ENCODE measurements at places on chromosomes 5 and 9. TPM values are rescaled to one million over a fixed set of nuclear protein-coding genes. Genes with fewer than 3 reads are reported as not detected.

DND1 gene
- total RNA-seq: 3.0 TPM

PCDHA9 gene
- 0.37 TPM for total RNA-seq

DCTN4 gene
- 62.3 TPM for total RNA-seq

ATP10B gene
- not detected for total RNA-seq

MBLAC2 gene
- 6.5 TPM for total RNA-seq

TERT gene
- 14.2 TPM for total RNA-seq

DNA sequence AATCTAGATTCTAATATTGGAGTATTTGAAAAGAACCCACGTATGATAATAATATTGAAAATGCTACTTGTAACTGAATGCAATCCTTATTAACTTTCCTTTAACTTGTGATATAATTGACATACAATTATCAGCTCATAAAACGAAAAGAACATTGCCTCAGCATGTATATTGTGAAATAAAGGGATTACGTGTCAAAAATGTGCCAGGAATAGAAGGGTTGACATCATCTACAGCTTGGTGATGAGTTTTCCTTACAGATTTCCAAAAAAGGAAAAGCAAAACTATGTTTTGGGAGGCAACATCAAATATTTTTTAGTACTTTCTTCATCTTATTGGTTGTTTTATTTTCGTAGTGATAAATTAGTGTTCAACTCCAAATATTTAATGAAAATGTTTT lies 266.0 kb upstream of the PTGER4 start:
- H3K27ac ChIP-seq: no peak overlapping the region
- peak; percentile 29 for DNase-seq
- H3K4me1 ChIP-seq: peaks cover 18% of the 10 kb centered on the region
- H3K36me3 ChIP-seq: no peaks in the 10 kb centered on the region
- H3K27me3 ChIP-seq: no peaks in the 10 kb centered on the region

- no peaks in the 10 kb centered on the region for H3K36me3 ChIP-seq
- H3K27me3 ChIP-seq: no peaks in the 10 kb centered on the region
- DNase-seq: peak; percentile 2
- H3K4me1 ChIP-seq: no peaks in the 10 kb centered on the region
- no peak overlapping the region for H3K27ac ChIP-seq
Observed at GRCh38 chr9:80004714-80005113, 432.9 kb downstream of the TLE4 start.

DNA sequence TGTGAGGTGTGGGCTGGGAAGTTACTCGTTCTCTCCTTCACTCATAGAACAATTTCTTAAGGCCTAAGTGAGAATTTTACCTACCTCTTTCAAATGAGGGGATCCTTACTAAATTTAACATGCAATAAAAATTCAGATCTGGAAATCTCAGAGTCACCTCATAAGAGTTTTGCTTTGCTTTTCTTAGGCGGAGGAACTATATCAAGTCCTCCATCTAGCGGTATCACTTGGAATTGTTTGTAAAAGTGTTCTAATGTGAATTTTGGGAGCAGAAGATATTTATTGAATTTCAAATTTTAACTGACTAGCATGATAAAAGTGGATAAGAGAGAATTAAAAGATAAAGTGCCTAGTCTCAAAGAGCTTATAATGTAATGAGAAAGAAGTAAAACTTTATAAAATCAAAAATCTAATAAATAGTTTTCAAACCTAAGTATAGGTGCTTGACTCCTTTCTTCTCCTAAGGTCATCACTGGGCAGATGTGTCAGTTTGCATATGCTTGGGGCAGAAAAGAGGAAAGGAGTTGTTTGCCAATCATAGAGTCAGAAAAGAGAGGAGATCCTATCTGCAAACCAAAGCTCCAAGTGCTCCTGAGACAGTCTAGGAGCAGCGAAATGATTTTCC lies 145.7 kb upstream of the DAB2 start:
- DNase-seq: peak; percentile 65
- H3K36me3 ChIP-seq: no peaks in the 10 kb centered on the region
- H3K4me3 ChIP-seq: no peak overlapping the region
- H3K27ac ChIP-seq: no peak overlapping the region
- peaks cover 11% of the 10 kb centered on the region for H3K27me3 ChIP-seq
- H3K4me1 ChIP-seq: no peaks in the 10 kb centered on the region

DNA sequence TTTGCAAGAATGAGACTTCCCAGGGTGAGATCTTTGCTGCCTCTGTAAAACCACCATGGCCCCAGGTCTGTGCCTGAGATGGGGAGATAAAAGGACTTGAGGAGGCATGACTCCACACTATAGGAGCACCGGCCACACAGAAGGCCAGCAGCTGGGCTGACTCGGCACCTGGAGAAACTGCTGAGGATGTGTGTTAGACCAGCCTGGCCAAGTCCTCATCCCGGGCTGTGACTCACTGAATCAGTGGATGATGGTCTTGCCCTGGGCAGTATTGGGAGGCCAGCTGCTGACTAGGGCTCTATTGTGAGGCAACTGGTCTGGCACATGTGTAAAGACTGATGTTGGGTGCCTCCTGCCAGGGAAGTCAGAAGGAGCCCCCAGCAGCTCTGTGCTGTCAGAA lies 286.2 kb downstream of the ACTL7B start:
- no peak for DNase-seq
- H3K36me3 ChIP-seq: no peaks in the 10 kb centered on the region
- no peaks in the 10 kb centered on the region for H3K4me1 ChIP-seq
- no peaks in the 10 kb centered on the region for H3K27me3 ChIP-seq
- no peak overlapping the region for H3K27ac ChIP-seq

- H3K4me1 ChIP-seq: peaks cover 5% of the 10 kb centered on the region
- no peak overlapping the region for H3K4me3 ChIP-seq
- H3K27ac ChIP-seq: no peak overlapping the region
- H3K36me3 ChIP-seq: peaks cover 55% of the 10 kb centered on the region
- no peaks in the 10 kb centered on the region for H3K27me3 ChIP-seq
Observed at GRCh38 chr5:55344392-55344992, 36.7 kb downstream of the MTREX start.

DNA sequence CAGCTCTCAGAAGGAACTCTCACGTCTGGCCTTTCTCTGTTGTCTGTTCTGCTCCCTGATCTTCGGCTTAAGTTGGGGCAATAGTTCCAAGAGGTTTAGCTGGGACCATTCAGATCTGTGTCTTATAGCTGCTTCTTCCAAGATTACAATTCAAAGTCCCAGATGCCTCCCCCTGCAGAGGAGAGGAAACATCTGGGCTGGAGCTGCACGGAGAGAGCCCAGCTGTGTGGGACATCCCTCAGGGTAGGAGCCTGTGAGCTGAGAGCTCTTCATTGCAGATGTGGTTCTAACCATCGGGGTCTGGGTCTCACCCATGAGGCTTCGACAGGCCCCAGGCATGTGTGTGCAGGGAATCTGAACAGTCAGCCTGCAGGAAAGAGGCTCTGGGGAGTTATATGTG lies 9.0 kb upstream of the PHF19 start:
- DNase-seq: no peak
- H3K36me3 ChIP-seq: no peaks in the 10 kb centered on the region
- H3K4me3 ChIP-seq: no peak overlapping the region
- H3K27ac ChIP-seq: no peak overlapping the region
- H3K4me1 ChIP-seq: no peaks in the 10 kb centered on the region
- H3K27me3 ChIP-seq: no peaks in the 10 kb centered on the region

DNA sequence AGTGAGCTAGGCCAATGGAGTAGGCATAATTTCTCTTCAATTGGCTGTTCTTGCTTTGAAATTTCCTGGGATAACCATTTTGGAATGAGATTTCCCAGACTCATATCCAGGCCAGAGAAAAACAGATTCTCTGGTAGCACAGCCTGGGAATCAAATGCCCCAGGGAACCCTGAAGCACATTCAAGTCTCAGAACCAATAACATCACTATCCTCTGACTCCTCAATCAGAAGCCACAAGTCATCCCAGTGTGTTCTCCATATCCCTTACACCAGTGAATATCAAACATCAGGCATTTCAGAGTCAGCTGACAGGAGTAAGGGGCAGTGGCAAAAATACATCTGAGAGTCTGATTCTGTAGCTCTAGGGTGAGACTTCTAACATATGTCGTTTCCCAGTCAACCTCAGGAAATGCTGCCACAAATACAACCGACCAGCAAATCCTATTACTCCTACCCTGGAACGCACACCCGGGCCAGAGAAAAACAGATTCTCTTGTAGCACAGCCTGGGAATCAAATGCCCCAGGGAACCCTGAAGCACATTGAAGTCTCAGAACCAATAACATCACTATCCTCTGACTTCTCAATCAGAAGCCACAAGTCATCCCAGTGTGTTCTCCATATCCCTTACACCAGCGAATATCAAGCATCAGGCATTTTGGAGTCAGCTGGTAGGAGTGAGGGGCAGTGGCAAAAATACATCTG lies 537.7 kb upstream of the NMUR2 start:
- no peaks in the 10 kb centered on the region for H3K36me3 ChIP-seq
- H3K4me3 ChIP-seq: no peak overlapping the region
- H3K27me3 ChIP-seq: no peaks in the 10 kb centered on the region
- no peak overlapping the region for H3K27ac ChIP-seq
- no peak for DNase-seq
- H3K4me1 ChIP-seq: no peaks in the 10 kb centered on the region

GRCh38 chr9:22990349-22990748 lies 543.7 kb downstream of the DMRTA1 start:
- H3K4me1 ChIP-seq: no peaks in the 10 kb centered on the region
- no peak for DNase-seq
- no peak overlapping the region for H3K4me3 ChIP-seq
- no peaks in the 10 kb centered on the region for H3K27me3 ChIP-seq

- no peak overlapping the region for H3K27ac ChIP-seq
- H3K4me1 ChIP-seq: peaks cover 5% of the 10 kb centered on the region
- H3K36me3 ChIP-seq: peaks cover 49% of the 10 kb centered on the region
- H3K27me3 ChIP-seq: no peaks in the 10 kb centered on the region
Observed at GRCh38 chr9:130634191-130634768, 30.1 kb upstream of the PRDM12 start.

DNA sequence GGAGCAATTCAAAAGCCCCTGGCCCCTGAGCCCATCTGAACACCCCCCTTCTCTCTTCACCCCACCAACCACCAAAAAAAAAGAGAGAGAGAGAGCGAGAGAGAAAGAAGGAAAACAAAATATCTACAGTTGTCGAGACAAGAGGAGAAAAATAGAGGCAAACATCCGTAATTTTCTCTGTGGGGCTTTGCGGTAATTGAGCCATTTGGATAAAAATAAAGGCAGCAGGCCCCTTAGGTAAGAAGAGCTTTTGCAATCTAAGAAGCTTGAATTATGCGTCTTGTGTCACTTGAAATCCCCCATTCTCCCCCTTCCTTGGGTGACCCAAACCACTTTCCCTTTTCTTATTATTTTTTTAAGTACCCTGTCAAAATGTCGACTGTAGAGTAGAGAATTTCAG lies 35.5 kb upstream of the FUBP3 start:
- no peak overlapping the region for H3K4me3 ChIP-seq
- H3K4me1 ChIP-seq: no peaks in the 10 kb centered on the region
- no peak for DNase-seq
- H3K27ac ChIP-seq: no peak overlapping the region
- no peaks in the 10 kb centered on the region for H3K36me3 ChIP-seq

- H3K4me3 ChIP-seq: no peak overlapping the region
- no peaks in the 10 kb centered on the region for H3K4me1 ChIP-seq
- no peak for DNase-seq
- peaks cover 10% of the 10 kb centered on the region for H3K36me3 ChIP-seq
- no peaks in the 10 kb centered on the region for H3K27me3 ChIP-seq
Observed at GRCh38 chr9:92608241-92608908, 61.6 kb downstream of the IPPK start.

- no peaks in the 10 kb centered on the region for H3K4me1 ChIP-seq
- no peak overlapping the region for H3K27ac ChIP-seq
- no peaks in the 10 kb centered on the region for H3K36me3 ChIP-seq
Observed at GRCh38 chr5:130290219-130290618, 386.0 kb downstream of the CHSY3 start.

GRCh38 chr9:30534896-30535295 lies 1849.5 kb upstream of the ACO1 start:
- no peak overlapping the region for H3K4me3 ChIP-seq
- no peaks in the 10 kb centered on the region for H3K27me3 ChIP-seq
- DNase-seq: no peak
- no peaks in the 10 kb centered on the region for H3K36me3 ChIP-seq

GRCh38 chr9:27925815-27926214 lies 352.5 kb upstream of the C9orf72 start:
- no peaks in the 10 kb centered on the region for H3K27me3 ChIP-seq
- DNase-seq: peak; percentile 73
- no peak overlapping the region for H3K27ac ChIP-seq

DNA sequence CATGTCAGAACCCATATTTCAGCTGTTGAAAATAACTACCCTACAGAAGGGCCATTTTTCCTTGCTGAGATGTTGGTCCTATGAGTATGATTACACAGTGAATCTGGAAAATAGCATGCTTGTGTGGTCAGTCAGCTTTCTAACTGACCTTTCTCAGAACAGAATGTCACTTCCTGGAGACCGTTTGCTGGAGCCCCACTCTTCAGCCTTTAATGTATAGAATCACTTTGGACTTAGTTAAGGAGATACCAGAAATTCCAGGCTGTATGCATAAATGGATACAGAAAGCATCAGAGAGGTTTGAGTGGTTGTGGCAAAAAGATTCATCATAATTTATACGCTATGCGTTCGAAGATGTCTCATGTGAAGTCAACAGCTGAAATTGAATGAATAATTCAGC lies 488.1 kb downstream of the EBF1 start:
- H3K4me3 ChIP-seq: no peak overlapping the region
- no peak for DNase-seq
- H3K4me1 ChIP-seq: no peaks in the 10 kb centered on the region
- peaks cover 22% of the 10 kb centered on the region for H3K27me3 ChIP-seq

GRCh38 chr9:93132287-93132927 lies 1.6 kb downstream of the NINJ1 start:
- H3K36me3 ChIP-seq: no peaks in the 10 kb centered on the region
- H3K4me3 ChIP-seq: no peak overlapping the region
- peaks cover 10% of the 10 kb centered on the region for H3K4me1 ChIP-seq
- no peaks in the 10 kb centered on the region for H3K27me3 ChIP-seq

- H3K4me1 ChIP-seq: no peaks in the 10 kb centered on the region
- H3K27me3 ChIP-seq: no peaks in the 10 kb centered on the region
- no peak overlapping the region for H3K27ac ChIP-seq
- no peaks in the 10 kb centered on the region for H3K36me3 ChIP-seq
Observed at GRCh38 chr5:53200306-53200705, 90.7 kb upstream of the MOCS2 start.

- no peak for DNase-seq
- H3K36me3 ChIP-seq: no peaks in the 10 kb centered on the region
- H3K4me3 ChIP-seq: no peak overlapping the region
- H3K4me1 ChIP-seq: no peaks in the 10 kb centered on the region
- peaks cover 4% of the 10 kb centered on the region for H3K27me3 ChIP-seq
Observed at GRCh38 chr5:88507261-88507660, 238.6 kb upstream of the TMEM161B start.

DNA sequence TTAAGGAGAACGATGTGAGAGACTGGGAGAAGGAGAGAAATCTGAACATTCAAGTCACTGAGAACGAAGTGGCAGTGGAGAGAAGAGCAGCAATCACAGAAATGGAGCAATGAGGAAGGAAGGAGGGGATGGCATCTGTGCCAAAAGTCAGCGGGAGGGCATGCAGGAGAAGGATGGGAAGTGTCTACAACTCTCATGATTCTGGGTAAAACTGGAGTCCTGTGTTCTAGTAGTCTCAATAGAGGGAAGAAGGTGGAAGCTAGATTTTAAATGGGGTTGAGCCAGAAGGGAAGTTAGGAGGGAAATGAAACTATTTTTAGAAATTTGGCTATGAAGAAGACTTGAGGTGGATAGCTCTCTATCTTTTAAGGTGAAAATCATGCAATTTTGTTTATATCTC lies 39.1 kb upstream of the SPATA31C2 start:
- no peaks in the 10 kb centered on the region for H3K27me3 ChIP-seq
- peaks cover 12% of the 10 kb centered on the region for H3K4me1 ChIP-seq
- H3K36me3 ChIP-seq: no peaks in the 10 kb centered on the region

GRCh38 chr9:122370869-122371755 lies at the start of gene PTGS1:
TSS of gene PTGS1 (plus strand) at chr9:122371024. CDS start at chr9:122371085, 61 bp downstream.
- no peak for DNase-seq
- H3K36me3 ChIP-seq: no peaks in the 10 kb centered on the region
- peaks cover 28% of the 10 kb centered on the region for H3K27me3 ChIP-seq

GRCh38 chr5:132444061-132444460 lies 46.5 kb downstream of the IRF1 start:
- no peaks in the 10 kb centered on the region for H3K36me3 ChIP-seq
- DNase-seq: no peak
- H3K4me1 ChIP-seq: no peaks in the 10 kb centered on the region
- H3K27ac ChIP-seq: no peak overlapping the region
